NCI-H774 (cell line): ENCODE measurements at places on chromosomes 16 and 17.

GRCh38 chr17:35566968-35567367 is 6.3 kb upstream of the SLFN14 start:
- DNase-seq = no peak

GRCh38 chr17:30920683-30921543 is 832 bp upstream of the ADAP2 start:
- no peak for DNase-seq

- DNase-seq = no peak
Observed at GRCh38 chr17:66466840-66467367, 164.5 kb downstream of the PRKCA start.

DNA sequence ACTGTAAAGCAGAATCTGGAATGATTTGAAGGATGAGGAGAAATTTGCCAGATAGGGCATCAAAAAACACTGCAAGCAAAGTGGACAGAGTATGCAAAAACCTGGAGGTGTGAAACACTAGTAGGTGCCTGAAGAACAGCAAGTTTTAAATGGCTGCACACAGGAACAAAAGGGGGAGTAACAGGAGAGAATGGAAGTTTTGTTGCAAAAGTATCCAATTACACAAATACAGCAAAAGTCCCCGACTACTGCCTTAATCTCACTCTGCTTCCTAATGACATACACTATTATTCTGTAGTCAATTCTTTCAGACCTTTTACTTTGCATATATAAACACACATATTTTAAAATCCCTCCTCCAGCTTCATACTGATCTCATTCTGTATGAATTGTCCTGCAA is 1.5 kb downstream of the HEATR6 start:
- DNase-seq = no peak

DNA sequence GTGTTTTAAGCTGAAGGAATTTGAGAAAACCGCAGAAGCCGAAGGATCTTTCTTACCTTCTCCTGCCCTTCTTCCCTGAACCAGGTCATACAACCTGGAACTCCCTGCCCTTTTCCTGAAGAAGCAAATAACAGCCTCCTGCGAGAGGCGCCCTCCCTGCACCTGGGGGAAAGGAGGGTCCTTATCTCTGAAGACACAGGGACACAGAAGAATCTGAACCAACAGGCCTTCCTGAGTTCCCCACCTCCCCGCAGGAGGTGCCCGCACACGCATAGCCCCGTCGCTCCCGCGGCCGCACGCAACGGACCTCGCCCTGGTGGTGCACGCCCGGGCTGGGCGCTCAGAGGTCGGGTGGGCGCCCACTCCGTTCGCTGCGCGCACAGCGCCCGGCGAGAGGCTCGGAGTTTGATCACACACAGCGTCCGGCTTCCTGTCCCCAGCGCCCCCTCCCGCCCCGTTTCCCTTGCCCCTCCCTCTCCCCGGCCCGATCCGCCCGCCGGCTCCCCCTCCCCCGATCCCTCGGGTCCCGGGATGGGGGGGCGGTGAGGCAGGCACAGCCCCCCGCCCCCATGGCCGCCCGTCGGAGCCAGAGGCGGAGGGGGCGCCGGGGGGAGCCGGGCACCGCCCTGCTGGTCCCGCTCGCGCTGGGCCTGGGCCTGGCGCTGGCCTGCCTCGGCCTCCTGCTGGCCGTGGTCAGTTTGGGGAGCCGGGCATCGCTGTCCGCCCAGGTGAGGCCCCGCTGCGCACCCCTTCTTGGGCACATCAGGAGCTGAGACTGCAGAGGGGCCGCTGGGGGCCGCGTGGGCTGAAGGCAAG is at the start of gene TNFSF12:
Gene TNFSF12, plus strand, starts transcription at position 474 of the 816 bp plus-strand sequence. Its CDS starts 96 bp downstream, at position 570.
- DNase-seq = no peak

DNA sequence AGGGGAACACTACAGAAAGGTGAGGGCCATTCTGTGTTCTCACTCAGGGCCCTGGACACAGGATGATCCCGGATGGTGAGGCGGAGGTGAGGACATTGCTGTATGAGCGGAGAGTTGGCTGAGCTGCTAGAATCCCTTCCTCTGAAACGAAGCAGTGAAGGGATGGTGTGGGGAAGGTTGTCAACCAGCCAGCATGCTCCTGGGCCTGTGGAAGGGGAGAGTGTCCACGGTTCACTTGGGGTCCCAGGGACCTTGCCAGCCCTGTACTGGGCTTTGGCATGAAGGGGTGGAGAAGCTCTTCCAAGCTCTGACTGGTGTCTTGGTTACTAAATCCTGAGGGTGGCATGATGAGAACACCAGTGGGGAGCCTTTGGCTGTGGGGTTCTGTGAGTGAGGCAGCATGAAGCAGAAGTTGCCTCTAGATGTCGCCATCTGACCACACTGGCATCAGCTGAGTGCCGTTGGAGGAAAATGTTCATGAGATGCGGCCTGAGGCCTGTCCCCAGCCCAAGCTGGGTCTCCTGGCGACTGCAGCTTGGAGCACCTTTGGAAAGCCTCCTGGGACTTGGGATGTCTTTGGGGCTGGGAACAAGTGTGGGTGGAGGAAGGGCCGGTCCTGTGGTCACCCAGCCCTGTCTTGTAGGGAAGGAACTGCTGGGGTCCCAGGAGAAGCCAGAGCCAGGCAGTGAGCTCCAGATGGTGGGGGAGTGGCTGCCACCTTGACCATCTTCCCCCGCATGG is 14.8 kb downstream of the PDP2 start:
- DNase-seq = no peak

GRCh38 chr16:17748044-17748719 is 277.4 kb upstream of the XYLT1 start:
- DNase-seq = no peak

DNA sequence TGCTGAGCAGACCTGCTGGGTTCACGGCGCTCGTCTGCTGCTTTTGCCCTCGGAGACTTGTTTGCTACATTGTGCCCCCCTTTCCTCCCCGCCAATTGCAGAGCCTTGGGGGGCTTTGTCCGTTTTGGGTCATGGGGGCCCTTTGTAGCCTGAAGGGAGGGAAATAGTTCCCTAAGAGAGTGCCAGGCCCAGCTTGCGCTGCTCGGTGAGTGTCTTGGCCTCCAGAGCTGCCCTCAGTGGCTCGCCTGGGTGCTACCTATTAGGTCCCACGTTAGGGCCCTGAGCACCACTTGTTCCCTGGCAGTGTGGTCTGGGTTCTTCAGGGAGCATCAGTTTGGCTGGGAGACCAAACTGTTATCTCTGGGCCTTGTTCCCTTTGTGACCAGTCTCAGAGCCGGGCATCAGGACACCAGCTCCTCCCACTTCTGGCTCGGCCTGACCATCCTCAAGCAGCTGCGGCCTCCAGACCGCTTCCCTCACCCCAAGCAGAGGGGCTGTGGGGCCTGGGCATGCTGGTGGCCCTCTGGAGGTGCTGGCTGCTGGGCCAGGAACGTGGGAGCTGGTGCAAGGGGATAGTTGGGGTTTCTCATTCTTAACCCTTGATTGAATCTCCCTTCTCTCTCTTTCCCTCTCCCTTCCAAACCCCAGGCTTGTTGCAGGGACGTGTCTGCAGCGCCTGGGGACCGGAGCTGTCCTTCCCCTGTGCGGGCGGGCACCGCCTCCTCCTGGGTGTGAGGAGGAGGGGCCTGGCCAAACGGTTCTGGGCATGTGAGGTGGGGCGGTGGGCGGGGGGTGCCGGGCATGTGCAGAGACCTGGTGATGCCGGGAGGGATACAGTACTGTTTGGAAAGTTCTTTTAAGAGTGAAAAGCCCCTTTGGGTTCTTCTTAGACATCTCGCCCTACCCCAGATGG is 16.0 kb upstream of the ITGB4 start:
- DNase-seq = no peak

GRCh38 chr16:3161235-3162018 is 26.6 kb upstream of the OR1F1 start:
- DNase-seq = no peak

DNA sequence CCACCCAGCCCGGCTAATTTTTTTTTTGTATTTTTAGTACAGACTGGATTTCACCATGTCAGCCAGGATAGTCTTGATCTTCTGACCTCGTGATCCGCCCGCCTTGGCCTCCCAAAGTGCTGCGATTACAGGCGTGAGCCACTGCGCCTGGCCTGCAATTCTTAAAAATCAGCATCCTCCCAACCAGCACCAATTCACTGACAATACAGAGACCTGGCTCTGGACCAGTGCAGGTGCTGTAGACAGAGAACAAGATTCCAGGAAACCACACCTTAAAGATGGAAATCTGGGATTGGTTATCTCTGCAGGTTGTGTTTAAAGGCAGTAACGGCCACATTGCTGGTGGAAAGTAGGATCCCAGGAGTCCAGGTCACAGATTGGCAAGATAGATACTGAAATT is 33.6 kb downstream of the TBC1D3B start:
- DNase-seq = no peak

DNA sequence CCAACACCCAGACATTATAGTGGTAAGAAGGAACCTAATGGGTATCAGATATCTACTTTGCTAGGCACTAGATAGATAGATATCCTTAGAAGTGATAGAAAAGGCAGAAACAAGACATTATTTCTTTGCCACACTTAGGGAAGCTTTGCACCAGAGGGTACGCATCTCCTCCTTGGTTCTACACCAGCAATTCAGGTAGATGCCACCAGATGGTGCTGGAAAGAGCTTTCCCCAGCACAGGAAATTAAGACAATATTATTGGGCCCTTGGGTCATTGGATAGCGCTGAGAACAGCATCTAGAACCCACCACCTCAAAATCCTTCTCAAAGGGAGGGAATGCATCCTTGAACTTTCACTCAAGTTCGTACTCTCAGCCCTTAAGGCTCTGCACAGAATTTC is 173.8 kb upstream of the CCL2 start:
- DNase-seq = no peak
